ENCODE measurements at places on chromosomes 12 and 14. TPM values are rescaled to one million over a fixed set of nuclear protein-coding genes. Genes with fewer than 3 reads are reported as not detected.

- DNase-seq, result no peak
Observed at GRCh38 chr12:102496591-102496990, 16.2 kb upstream of the IGF1 start.

DNA sequence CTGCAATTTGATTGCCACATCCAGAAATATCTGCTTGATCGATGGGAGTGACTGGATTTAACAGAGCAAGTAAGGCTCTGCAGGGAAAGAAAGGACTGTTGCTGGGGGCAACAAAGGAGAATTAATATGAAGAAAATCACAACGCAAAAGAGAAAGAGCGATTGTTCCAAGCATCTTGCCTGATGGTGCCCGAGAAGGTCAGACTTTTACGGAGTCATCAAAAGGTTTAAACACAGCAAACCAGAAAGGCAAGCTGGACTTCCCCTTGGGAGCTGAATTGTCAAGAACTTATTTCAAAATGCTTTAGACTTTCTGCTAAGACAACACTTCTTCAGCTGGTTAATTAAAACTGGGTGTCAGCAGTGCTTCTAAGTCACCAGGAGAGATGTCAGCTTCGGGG is 791.5 kb downstream of the MED13L start:
- no peak for DNase-seq

The NIN gene
- 32.0 TPM for polyA plus RNA-seq

DNA sequence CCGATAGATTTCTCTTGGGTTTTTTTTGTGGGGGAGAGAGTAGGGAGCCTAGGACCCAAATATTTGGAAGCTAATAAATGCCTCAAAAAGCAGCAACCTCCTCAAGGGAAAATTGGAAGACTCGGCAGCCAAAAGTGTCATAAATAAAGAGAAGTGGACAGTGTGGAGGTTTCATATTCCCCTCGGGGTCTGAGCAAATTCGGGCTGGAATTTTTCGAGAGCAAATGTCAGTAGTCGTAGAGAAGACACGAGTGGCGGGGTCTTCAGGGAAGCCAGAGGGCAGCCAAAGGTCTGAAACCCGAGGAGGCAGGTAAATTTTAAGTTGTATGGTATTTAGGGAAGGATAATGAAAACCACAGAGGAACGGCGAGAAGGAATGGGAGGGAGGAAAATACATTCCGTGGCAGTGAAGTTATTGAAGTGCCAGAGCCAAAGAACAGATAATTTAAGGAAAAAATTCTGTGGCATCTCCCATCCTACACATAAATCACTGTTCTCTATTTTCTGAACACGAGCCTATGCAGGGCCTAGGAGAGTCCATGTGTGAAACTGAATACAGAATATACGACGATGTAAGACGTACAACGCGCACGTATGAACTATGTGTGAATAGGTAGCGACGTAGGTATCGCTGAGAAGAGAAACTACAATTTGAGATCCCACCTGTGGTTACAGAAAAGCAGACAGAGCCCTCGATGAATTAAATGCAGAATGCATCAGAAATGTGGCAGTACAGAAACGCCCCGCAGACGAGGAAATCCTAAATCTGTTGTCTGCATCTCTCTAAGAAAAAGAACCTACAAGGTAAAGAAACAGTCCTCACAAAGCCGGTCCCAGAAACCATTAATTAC is 12.9 kb downstream of the BCL11B start:
- no peak for DNase-seq

DNA sequence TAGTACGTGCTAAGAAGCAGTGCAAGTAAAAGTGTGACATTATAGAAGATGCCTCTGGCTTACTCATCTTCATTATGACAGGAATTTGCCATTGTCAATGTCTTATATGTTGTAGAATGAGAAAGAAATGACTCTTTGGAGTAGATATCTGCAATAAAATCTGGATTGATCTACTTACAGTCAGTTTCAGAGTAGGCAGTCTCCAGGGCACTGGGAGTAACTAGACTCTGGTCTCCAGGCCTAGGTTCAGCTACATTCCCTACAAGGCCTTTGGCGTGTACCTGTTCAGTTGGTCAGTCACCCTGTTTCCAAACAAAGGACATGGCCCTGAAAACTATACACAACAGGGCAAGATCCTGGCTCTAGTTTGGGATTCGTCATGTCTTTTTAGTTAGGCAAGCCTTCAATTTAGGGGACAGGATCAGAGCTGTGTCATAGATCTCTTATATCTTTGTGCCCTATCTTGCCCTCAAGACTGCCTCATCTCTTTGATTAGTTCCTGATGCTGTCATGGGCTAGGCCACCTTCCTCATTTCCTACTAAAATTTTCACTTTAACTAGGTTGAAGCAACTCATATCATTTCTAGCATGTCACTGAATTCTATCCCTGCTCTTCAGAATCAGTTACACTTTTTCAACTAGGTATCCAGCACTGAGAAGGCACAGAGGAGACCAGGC is 410.0 kb downstream of the RAD51B start:
- DNase-seq, result no peak

- DNase-seq, result peak; percentile 54
Observed at GRCh38 chr12:10140001-10140400, 10.0 kb upstream of the CLEC7A start.

The KRT77 gene
- polyA plus RNA-seq, result 1.4 TPM

DNA sequence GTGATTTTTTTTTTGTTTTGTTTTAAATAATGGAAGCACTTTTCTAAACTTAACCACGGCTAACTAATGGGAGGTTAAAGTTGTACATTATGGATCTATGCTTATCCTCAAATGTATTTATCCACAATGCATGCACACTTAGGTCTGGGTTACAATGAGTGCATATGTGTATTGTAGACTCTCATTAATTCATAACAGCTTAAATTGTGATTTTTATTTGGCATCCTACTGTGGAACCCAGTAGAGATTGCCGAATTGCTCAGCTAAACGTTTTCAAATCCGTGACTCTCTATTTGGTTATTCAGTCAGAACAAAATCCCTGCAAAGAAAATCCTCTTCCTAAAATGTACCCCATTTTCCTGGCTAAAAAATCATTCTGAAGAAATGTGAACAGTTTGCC is 244.0 kb downstream of the SLC25A21 start:
- no peak for DNase-seq

DNA sequence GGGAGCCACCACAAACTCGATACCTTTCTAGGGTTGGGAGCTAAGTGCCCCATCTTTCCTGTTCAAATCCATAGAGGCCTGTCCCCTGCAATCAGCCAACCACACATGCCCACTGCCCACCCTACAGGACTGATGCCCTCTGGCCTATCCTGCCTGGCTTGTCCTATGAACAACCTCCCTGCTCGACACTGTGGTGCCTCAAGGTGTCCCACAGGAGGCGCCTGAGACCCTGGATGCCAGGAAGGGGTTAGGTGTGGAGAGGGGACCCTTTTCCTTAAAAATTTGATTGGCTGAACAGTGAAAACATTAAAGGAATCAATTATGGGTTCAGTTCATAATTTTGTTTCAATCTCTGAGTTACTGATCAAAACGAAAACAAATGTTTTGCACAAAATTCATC is 97.3 kb upstream of the FZD10 start:
- no peak for DNase-seq

DNA sequence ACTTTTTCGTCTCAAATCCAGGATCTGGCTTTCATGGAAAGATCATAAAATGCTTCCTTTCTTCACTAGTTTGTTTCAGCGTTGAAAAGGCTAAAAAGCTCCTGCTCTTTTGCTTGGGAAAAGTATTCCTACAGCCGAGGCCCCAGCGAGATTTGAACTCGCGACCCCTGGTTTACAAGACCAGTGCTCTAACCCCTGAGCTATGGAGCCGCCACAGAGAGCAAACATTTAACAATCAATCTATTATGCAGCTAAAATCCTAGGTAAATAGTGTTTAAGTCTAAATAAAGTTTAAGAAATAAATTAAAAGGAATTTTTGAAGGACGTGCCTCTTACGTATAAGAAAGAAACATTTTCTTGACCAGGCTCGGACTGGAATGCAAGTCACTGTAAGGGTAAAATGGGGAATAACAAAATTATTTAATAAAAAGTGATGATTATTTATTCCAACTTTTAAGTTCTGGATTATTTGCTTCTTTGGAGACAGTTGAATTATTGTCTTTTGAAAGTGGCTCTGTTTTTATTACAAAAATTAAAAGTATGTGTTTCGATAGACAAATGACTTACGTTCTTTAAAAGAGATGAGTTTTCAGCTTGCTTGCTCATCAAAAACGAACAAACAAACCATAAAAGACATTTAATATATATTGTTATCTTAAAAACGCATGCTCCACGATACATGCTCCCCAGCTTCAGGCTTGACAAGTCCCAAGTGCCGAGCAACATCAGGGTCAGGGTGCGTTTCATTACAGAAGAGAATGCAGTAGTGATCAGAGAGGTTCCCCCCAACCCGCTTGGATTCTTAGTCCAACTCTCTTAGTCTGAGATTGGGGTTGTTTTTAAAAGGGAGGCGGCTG is 10.2 kb downstream of the OR6S1 start:
- DNase-seq, result peak; percentile 26

DNA sequence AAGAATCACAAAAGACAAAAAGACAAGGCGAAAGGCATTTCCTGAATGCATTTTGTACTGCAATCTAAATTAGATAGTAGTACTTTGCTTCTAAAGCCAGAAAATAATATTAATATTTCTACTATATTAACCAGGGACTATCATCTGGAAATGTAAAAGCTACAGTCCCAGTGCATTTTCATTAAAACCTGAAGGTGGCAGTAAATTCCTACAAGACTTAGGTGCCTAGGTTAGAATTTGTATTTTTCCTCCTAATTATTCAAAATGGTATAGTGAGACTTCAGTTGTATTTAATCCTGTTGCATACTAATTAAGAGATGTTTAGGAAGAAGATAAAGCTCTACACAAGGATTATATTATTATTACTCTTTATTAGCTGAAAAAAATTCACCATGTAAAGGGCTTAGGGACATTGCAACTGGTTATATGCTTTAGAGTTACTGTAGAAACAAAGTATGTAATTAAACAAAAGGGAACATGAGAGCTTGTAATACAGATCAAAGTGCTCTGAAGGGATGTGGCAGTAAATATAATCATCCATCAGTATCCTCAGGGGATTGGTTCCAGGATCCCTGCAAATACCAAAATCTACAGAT is 53.6 kb downstream of the BRMS1L start:
- DNase-seq, result peak; percentile 5

The SLC6A12 gene
- polyA plus RNA-seq, result 0.56 TPM

- no peak for DNase-seq
Observed at GRCh38 chr12:89450907-89451306, 73.7 kb downstream of the GALNT4 start.

DNA sequence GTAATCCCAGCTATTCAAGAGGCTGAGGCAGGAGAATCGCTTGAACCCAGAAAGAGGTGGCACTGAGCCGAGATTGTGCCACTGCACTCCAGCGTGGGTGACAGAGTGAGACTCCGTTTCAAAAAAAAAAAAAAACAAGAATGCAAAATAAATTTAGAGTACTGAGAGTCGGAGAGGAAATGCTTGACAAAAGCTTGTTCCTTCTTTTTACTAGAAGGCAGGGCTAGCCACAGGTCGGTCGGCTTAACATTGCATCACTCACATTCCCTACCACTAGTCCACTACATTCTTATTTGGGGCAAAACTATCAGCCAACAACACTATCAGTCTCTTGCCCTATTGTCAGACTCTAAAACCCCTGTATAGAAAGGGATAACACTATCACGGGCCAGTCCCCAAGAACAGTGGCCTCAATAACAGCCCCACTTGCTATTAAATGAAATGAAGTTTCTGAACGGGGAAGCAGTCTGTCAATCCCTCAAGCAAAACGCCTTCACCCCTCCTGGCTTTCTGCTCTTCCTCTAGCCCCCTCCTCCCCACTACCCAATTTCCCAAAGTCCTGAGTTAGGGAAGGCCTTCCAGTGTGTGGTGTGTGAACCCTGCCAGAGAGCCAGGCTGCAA is 1.0 kb downstream of the RNF41 start:
- no peak for DNase-seq

DNA sequence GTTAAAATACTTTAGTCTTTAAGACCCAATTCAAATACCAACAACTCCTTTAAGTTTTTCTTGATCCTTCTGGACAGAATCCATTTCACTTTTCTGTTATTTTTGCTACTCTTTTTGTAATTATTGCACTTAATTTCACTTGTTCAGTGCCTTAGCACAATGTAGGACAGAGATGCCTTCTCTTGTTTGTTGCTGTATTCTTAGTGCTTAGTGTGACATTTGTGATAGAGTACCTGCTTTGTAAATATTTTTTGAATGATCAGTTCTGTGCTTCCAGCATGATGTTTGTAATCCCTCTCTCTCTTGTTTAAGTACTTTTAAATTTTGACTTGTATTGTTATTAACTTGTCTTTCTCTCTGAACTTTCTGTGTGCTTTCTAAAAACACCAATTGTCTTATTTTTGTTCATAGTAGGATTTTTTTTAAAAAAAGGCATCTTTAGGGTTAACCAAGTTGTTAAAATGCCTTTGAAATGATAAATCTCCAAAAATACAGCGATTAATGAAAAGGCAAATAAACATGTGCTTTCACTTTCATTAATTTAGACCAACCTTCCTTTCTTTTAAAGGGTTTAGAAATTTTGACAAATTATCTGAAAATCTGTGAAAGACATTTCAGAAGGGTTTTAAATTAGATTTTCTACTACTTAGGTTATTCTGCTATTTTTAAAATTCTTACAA is 11.9 kb downstream of the NAA30 start:
- DNase-seq, result no peak

GRCh38 chr14:105354541-105354940 is 40.0 kb downstream of the PACS2 start:
- DNase-seq, result no peak

DNA sequence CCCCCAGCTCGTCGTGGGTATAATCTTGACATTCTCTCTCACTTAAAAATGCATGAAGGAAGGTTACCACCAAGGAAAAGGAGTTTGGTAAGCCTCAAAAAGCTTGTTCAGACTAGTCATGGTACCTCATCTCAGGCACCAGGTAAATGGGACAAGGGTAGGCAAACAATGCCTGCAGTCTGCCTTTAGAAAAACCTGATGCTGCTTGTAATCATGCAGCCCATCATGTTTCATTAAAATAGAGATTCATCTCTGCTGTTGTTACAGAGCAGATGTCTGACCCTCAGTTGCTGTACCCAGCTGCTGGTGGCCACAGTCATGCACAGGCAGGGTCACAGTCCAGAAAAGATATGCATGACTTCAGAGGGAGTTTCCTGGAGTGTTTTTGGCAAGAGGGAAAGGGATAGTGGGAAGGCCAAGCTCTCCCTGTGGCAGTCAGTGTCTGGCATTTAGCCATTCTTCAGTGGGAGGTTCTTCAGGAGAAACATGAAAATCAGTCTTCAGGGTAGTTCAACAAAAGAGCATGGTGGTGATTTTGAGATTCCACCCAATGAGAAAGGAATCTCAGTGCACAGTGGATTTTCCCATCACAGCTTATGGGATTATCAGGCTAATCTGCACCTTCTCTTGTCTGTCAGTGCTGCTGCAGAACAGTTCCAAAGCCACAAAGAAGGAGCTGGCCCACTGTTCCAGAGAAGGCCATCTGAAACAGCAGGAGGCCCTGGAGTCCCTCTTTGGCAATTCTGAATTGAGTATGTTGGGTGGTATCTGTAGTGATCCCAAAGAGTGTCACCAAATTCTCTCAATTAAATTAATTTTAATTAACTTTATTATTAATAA is 202.7 kb upstream of the FRMD6 start:
- DNase-seq, result peak; percentile 41
